ENCODE measurements at places on chromosomes 7 and 10.

GRCh38 chr7:131893631-131894340 is 337.4 kb upstream of the PODXL start:
- DNase-seq, result no peak

- no peak for DNase-seq
Observed at GRCh38 chr10:3791974-3792633, 7.1 kb upstream of the KLF6 start.

GRCh38 chr7:95607561-95607960 is 11.2 kb upstream of the PDK4 start:
- no peak for DNase-seq

GRCh38 chr10:133257489-133258065 is 19.1 kb downstream of the ADAM8 start:
- no peak for DNase-seq

- DNase-seq, result no peak
Observed at GRCh38 chr10:27620430-27621397, 116.6 kb downstream of the RAB18 start.

DNA sequence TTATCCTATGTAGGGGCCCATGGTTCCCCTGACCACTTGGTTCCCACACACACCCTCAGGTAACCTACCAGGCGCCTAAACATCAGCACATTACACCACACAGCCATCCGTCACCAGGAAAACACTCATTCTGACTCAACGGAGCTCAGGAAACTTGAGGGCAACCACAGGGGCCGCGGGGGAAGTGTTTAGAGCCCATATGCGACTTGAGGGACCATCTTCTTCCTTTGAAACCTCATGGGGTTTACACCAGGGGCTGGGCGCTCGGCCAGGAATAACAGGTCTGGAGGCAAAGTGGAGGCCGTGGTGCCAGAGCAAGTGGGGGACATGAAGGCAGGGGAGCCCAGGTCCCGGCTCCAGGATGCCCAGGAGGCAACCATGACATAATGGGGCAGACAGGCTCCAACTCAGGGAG is 1.5 kb downstream of the STX1A start:
- peak; percentile 49 for DNase-seq

DNA sequence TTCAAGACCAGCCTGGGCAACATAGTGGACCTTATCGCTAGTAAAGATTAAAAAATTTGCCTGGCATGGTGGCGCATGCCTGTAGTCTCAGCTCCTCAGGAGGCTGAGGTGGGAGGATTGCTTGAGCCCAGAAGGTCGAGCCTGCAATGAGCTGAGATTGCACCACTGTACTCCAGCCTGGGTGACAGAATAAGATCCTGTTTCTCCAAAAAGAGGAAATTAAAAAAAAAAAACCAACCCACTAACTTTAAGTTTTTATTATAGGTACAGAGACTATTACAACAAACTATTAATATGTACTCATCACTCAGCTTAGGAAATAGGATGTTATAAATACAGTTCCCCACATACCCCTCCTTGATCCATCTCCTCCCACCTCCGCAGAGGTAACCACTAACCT is 30.2 kb downstream of the DHTKD1 start:
- DNase-seq, result no peak

- no peak for DNase-seq
Observed at GRCh38 chr10:68647672-68648341, 73.2 kb upstream of the CCAR1 start.

GRCh38 chr10:48940372-48940771 is 732 bp upstream of the LRRC18 start:
- no peak for DNase-seq

DNA sequence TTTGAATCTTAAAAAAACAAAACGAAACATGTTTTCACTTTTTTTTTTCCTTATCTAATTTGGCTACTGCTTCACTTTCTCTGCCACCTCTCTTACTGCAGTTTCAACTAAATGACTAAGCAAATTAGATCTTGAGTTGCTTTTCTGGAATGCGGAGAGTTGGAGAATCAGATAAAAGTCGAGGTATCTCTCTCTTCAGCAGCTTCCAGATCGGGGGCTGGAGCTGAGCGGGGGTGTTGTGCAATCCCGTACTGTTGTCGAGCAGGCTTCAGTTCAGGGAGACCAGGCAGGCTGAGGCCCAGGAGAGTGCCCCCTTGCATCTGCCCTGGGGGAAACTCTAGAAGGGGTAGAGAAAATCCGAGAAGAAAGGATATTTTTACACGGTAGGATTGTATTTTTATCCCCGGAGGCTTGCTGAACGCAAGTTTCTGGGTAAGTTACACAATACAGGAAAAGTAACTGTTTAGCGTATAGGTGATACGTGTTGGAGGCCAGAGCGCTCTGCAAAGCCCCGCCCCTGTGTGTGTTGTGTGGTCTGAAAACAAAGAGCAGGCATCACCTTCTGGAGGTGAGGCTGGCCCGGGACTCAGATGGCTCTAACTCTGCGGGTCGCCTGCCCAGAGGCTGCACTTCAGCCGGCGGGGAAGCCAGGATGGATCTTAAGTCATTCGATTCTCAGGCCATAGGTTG is 116.6 kb downstream of the KLF6 start:
- DNase-seq, result peak; percentile 34

DNA sequence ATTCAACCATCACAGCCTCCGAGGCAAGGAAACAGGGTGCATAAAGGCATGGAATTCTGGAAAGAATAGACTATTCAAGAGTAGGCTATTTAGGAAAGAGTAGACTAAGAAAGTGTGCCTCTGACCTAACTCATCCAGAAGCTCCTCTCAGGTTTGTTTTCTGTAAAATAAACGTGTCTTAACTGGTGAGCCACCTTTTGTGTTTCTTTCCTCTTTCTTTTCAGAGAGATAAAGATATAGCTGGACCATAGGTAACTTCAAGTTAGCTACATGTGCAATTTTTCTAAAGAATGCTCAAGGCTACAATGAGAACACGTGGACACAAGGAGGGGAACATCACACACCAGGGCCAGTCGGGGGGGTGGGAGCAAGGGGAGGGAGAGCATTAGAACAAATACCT is 577.0 kb downstream of the TYW1 start:
- no peak for DNase-seq

DNA sequence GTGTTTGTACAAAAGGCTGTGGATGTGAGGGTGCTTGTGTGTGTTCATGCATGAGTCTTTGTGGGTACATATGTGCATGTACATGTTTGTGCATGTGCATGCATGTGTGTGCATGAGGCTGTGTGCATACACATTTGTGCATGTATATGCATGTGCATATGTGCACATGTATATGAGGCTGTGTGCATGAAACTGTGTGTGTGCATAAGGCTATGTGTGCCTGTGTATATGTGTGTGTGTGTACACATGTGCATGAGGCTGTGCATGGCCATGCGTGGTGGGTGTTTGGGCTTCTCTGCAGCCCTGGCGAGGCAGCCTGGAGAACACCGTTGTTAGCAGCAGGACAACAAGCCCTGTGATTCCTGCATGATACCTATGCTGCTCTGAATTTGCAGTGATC is 207.7 kb upstream of the ADCY1 start:
- DNase-seq, result no peak

GRCh38 chr10:32949221-32949678 is 8.8 kb downstream of the ITGB1 start:
- no peak for DNase-seq

DNA sequence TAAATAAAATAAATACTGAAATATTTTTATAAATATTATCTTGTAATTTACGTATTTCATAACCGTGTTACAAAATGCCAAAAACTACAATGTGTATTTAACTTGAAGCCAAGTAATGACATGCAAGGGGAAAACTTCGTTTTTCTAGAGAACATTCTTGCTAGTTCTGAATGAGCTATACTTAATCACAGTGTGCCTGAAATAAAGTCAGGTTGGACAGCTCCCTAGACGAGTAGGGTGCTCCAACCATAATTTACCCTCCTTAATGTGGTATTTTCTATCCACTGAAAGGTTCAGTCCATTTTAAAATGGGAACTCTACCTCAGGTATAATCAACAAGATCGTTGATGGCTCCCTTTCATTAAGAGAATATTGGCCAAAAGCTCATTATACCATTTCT is 194.5 kb upstream of the AHR start:
- DNase-seq, result no peak

DNA sequence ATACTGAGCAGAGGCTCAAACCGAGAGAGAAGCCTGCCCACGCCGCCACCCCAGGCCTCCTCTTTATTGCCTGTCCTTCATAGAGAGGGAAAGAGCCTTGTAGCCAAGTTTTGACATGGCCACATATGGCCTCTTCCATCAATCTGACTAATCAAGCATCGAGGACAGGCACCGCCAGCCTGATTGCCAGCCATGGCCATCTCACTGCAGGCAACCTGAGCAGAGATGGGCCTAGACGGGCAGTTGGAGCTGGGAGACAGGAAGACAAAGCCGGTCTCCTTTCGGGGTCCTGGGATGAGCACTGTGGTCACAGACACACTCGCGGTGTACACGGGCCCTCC is 67.2 kb downstream of the EBF3 start:
- DNase-seq, result no peak

GRCh38 chr10:86349940-86350630 is 16.5 kb downstream of the GRID1 start:
- DNase-seq, result no peak

GRCh38 chr7:139094596-139094995 is 14.9 kb downstream of the ZC3HAV1 start:
- DNase-seq, result no peak

DNA sequence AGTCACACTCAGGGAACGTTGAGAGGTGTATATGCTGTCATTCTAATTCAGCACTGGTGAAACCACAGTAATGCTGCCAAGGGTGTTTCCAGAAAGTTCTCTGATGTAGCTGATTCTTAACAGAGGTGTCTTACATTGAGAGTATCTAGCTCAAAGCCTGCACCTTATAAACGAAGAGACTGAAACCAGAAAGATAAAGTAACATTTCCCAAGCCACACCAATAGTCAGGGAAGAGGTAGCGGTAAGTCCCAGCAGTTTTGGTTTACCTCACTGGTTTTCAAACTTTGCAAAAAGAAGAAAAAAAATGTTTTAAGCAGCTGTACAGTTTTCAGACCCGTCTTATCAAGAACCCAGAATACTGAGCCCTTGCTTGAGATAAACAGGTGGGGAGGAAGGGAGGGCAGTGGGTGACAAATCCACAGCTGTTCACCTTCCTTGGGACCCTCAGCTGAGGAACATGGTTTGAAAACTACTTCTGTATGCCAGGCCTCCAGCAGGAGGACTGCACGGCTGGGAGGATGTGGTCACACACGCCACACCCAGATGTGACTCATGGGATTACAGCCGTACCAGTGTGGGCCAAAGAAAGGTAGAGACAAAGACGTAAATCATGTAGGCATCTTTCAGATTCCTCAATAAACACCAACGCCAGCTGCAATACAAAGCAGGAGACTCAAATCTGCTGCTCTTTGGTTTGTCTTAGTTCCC is 63.9 kb upstream of the GSDME start:
- peak; percentile 56 for DNase-seq

DNA sequence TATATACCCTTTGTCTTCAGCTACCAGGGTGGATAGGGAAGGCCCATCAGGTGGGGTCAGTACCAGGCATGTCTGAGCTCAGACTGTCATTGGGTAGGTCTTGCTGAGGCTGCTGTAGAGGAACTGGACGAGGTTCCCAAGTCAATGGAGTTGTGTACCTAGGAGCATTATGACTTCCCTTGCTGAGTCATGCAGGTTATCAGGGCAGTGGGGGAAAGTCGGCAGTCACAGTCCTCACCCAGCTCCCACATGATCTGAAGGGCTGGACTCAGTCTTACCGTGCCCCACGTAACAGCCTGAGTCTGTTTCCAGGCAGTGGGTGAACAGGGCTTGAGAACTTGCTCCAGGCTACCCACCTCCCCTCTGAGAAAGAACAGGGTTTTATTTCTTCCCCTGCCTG is 260.8 kb upstream of the COBL start:
- DNase-seq, result no peak

GRCh38 chr10:49395741-49396665 is at the start of gene DRGX:
TSS of gene DRGX (minus strand) at chr10:49396089. CDS start at chr10:49395440, 649 bp downstream.
- DNase-seq, result no peak

DNA sequence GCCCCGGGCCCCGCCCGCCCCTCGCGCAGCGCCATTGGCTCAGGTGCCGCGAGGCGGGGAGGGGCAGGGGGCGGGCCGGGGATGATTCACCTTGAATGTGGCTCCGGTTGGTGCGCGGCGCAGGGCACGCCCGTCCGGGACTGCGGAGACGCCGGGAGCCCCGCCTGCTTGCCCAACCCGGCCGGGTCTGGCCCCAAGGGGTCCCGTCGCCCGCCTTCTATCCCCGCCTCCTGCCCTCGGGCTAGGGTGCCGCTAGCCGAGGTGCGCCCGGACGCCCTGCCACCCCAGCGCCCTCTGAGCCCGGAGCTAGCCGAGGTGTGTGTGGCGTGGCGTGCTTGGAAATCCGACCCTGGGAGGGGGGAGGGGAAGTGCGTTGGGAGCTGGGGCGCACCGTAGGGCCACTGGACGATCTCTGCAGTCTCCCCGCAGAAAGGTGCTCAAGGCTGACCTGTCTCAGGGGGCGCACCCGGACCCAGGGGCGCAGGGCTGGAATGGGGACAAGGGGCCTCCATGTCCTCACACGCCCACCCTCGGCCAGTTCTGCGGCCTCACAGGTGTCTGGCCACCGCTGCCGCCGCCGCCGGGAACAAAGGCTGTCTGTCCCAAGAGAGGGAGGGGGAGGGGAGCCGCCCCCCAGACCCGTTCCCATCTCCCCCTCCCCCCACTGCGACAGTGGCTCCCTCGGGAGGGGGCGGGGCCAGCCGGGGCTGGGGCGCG is 168.9 kb downstream of the NRF1 start:
- peak; percentile 51 for DNase-seq

DNA sequence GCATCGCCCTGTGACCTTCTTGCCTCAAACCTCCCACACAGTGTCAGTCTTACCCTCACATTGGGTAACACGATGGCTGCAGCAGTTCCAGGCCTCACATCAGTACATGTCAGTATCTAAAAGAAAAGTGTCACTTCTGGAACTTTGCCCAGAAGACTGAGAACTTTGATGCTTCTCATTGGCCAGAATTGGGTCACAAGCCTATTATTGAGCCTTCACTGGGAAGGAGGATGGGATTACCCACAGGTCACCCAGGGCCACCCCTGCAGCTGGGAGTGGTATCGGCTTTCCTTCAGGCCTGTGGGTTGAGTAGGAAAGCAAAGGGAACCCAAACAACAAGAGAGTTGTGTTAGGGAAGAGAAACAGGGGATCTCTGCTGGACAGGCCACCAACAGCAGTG is 111.5 kb downstream of the NPY start:
- DNase-seq, result no peak

- no peak for DNase-seq
Observed at GRCh38 chr7:100349757-100350156, 8.2 kb upstream of the PILRB start.

DNA sequence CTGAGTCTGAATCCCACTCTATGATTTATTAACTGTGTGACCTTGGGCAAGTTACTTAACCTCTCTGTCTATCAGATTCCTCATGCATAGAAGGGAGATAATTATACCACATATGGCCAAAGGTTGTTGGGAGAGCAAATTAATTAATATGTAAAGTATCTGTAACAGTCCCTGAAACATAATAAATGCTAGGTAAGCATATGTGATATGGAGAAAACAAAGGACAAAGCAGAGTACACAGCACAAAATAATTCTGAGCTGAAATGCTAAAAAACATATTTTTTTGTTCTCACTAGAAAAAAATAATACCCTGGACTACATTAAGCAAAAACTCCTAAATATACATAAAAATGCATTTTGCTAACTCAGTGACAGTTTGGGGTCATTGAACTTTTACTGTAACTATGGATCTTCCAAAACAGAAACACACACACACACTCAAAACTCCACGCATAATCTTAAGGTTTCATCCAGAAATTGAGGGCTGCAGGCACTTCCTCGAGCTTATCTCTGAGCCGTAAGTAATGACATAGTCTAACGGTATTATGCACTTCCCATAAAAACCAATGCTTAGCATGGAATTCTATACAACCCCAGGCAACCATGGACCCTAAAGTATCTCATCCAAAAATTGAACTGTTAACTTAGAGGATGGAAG is 201.7 kb upstream of the PTN start:
- no peak for DNase-seq

Data from stimulated activated CD8-positive, alpha-beta memory T cell treated with anti-CD3 and anti-CD28 coated beads, Interleukin-4, amount 100 ng/mL, for 1 hour (primary cell).